ENCODE measurements at places on chromosomes 6 and 20.
A peak's percentile ranks its signal among the peaks of the same experiment; 100 is the strongest.

- DNase-seq = no peak
These were observed 83.0 kb upstream of the RALY start for GRCh38 chr20:33910529-33911327.

DNA sequence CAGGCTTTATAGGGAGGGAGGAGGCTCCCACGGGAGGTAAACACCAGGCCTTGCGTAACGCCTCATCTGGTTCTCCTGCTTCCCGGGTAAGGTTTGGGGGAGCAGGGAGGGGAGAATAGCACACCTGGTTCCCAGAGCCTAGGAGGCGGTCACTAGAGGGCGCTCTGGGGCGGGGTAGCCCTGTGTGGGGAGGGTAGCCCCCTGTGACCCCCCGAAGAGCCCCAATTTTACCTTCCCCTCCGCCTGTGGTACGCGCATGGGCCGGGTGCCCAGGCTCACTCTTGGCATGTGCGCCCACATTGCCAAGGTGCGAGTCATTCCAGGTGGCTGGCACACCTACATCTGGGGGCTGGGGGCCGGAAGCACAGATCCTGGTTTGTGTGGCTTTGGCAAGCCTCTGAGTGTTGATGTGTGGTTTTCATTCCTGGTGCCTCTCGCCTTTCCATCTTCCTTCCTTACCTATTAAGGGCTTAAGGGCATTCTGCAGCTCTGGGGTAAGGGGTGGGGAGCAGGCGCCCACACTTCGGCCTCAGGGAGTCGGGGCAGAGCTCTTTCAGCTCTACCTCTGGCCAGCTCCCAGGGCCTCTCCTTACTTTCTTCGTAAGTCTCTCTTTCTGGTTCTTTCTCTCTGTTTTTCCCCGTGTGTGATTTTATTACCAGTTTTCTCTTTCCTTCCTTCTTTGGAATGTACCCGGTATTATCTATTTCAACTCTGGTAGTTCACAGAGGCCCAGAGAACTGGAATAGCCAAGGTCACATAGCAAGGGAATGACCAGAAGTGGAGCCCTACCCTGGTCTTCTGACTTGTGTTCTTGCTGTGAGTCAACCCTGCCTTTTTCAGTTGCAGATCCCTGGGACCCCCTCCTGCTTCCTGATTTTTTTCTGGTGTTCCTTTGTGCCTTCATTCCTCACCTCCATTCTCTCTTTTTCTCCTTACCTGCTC is 492 bp upstream of the RNF39 start:
- peak; percentile 60 for DNase-seq

DNA sequence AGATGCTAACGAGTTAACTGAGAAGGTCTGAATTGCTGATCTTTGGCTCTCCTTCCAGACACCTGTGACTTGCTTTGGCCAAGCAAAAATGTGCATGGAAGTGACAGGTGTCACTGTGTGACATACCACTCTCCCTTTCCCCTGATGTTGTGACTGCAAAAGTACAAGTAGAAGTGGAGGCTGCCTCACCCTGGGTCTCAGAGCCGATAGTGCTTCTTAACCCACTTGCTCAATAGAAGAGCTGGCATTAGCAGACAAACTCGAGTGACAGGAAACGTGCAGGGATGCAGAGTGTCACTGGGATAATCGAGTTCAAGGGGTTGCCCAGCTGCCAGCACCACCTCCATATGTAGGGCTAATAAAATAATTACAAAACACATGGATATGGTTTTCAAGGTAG is 16.4 kb upstream of the SPO11 start:
- no peak for DNase-seq

GRCh38 chr6:17863901-17864754 is 123.3 kb downstream of the KIF13A start:
- DNase-seq = no peak

DNA sequence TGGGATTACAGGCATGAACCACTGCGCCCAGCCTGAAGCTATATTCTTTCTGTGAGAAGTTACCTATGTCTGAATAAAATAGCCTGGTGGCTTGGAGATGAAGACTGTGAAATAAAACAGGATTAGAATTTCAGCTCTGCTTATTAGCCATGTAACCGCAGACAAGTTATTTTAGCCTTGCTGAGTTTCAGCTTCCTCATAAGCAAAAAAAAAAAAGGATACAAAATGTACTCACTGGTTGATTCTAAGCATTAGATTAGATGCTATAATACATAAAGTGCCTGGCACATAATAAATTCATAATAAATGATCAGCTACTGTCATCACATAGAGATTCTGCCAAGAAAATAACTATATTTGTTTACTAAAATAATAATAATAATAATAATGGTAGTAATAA is 98.8 kb downstream of the EPB41L2 start:
- no peak for DNase-seq

GRCh38 chr6:149856256-149856994 is 7.7 kb downstream of the LRP11 start:
- no peak for DNase-seq

DNA sequence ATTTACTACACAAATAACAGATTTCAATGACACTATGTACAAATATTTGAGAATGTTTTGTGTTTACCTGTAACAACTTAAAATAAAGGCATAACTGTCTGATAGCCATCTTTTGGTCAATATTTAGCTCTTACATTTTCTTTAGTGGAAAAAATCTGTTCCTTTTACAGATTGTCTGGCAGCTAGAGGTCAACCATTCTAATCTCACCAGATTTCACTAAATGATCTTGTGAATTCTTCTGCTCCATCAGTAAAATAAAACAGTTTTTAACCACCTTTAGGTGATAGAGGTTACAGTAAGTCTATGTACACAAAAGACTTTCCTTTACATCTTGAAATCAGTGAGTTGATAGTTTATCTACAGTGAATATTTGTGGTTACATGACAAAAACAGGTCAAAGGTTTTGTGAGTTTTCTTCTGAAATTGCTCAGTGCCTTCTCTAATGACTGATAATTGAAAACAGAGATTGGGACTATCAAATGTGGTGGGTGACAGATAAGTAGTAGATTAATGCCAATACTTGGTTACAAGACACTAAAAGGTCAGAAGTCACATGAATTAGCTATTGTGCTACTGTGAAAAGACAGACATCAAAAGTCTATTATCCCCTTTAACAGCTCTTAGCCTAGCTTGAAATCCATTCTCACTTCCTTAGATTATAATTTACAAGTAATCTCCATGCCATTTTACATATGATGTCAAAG is 47.4 kb downstream of the BMP5 start:
- DNase-seq = no peak

GRCh38 chr20:14220986-14221385 is 116.4 kb downstream of the FLRT3 start:
- DNase-seq = no peak

GRCh38 chr6:150987371-150987828 is 121.9 kb downstream of the MTHFD1L start:
- peak; percentile 52 for DNase-seq

GRCh38 chr6:12266571-12266970 is 23.6 kb upstream of the EDN1 start:
- DNase-seq = no peak

DNA sequence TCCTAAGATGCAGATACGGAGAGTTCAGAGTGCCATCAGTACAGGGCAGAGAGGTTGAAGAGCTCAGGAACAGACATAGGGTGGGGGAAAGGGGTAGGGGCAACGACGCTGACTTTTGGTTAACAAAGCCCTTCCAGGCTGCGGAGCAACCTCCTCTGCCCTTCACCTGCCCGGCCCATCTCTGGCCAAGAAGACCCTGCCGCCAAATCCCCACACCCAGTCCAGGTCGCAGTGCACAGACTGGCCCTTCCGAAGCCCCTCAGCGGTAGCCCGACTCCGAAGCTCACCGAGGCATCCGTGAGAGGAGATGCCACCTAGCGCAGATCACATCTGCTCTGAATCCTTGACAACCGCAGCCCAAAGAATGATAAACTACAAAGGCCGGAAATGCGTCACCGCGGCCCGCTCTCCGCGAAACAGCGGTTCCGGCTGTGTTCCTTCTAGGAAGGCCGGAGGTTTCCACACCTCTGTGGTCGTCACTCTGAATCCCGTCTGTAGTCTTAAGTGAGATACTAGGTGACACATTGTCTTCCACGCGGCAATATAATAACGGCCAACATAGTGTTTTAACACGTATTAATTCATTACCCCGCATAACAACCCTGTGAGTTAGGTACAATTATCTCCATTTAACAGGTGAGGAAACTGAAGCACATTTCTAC is at the start of gene ZSCAN23:
Gene ZSCAN23 (minus strand): TSS at position 380 of the 662 bp plus-strand sequence. CDS start 7,225 bp downstream, outside the sequence.
- DNase-seq = peak; percentile 88

- DNase-seq = no peak
These were observed 17.2 kb downstream of the SLC2A12 start for GRCh38 chr6:134034961-134035822.

Measured in stimulated activated CD8-positive, alpha-beta memory T cell treated with anti-CD3 and anti-CD28 coated beads, Interleukin-4, amount 100 ng/mL, for 48 hours (primary cell).